ENCODE measurements at places on chromosomes 12 and 14. TPM values are rescaled to one million over a fixed set of nuclear protein-coding genes. Genes with fewer than 3 reads are reported as not detected.

CINP gene
- total RNA-seq: 31.5 TPM

- no peaks in the 10 kb centered on the region for H3K27me3 ChIP-seq
- H3K27ac ChIP-seq: peak overlapping the region; percentile 80
- no peak for DNase-seq
- H3K4me3 ChIP-seq: peak overlapping the region; percentile 44
- no peaks in the 10 kb centered on the region for H3K36me3 ChIP-seq
Measured at GRCh38 chr12:91180582-91181395, 1.8 kb downstream of the DCN start.

MAP3K12 gene
- total RNA-seq: 40.1 TPM

- H3K4me3 ChIP-seq: no peak overlapping the region
- peaks cover 50% of the 10 kb centered on the region for H3K36me3 ChIP-seq
- H3K27me3 ChIP-seq: no peaks in the 10 kb centered on the region
- H3K4me1 ChIP-seq: peaks cover 4% of the 10 kb centered on the region
Measured at GRCh38 chr12:122352394-122352793, 70.1 kb downstream of the CLIP1 start.

DNA sequence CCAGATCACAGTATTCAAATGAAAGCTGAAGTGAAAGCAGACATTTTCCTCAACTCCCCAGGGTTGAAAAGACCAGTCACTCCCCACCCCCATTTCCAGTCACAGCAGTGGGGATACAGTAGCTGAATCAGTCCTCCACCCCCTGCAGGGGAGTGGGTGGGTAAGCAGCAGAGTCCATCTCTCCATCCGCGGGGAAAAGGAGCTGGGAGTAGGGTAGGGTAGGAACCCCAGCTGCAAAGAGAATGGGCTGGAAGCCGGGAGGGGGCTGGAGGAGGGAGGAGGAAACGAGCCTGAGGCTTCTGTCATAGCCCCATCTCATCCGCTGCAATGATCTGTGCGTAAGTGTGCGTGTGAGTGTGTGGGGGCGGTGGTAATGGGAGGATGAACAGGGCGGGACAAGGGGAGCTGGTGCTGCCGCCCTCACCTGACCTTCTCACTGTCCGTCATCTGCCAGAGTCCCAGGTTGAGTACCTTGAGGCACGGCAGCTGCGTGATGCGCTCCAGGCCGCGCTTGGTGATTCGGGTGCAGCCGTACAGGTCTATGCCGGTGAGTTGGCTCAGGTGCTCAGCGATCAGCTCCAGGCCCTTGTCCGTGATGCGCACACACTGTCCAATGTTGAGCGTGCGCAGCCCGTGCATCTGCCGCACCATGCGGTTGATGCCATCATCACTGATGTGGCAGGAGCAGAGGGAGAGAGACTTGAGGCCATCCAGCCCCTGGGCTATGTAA is 1.8 kb downstream of the FBXL14 start:
- peaks cover 30% of the 10 kb centered on the region for H3K4me1 ChIP-seq
- peak overlapping the region; percentile 51 for H3K4me3 ChIP-seq
- H3K27me3 ChIP-seq: no peaks in the 10 kb centered on the region
- H3K36me3 ChIP-seq: peaks cover 13% of the 10 kb centered on the region
- H3K27ac ChIP-seq: peak overlapping the region; percentile 89

GRCh38 chr12:113440947-113441782 is 19.0 kb downstream of the SDSL start:
- no peak overlapping the region for H3K4me3 ChIP-seq
- no peak for DNase-seq
- peaks cover 7% of the 10 kb centered on the region for H3K36me3 ChIP-seq
- H3K4me1 ChIP-seq: peaks cover 3% of the 10 kb centered on the region

- H3K4me1 ChIP-seq: no peaks in the 10 kb centered on the region
- H3K27ac ChIP-seq: no peak overlapping the region
- H3K36me3 ChIP-seq: no peaks in the 10 kb centered on the region
- H3K27me3 ChIP-seq: no peaks in the 10 kb centered on the region
Measured at GRCh38 chr14:30805284-30805683, 69.1 kb upstream of the COCH start.
